ENCODE measurements at places on chromosomes 12 and 14. TPM values are rescaled to one million over a fixed set of nuclear protein-coding genes. Genes with fewer than 3 reads are reported as not detected.

KCNK13 gene
- polyA plus RNA-seq, result 0.07 TPM

DBX2 gene
- 0.01 TPM for polyA plus RNA-seq

TPPP2 gene
- polyA plus RNA-seq, result 0.14 TPM

PRKAG1 gene
- polyA plus RNA-seq, result 52.5 TPM

FGF23 gene
- polyA plus RNA-seq, result not detected

WNT5B gene
- polyA plus RNA-seq, result 13.9 TPM

VIPAS39 gene
- polyA plus RNA-seq, result 10.0 TPM

PLEKHG7 gene
- polyA plus RNA-seq, result 0.01 TPM

ADAMTS20 gene
- polyA plus RNA-seq, result not detected

GALNT16 gene
- polyA plus RNA-seq, result 0.36 TPM

KRT2 gene
- polyA plus RNA-seq, result 0.09 TPM

GALNT6 gene
- 1.1 TPM for polyA plus RNA-seq

TDRD9 gene
- 0.39 TPM for polyA plus RNA-seq

CHGA gene
- polyA plus RNA-seq, result 0.75 TPM

OR10G3 gene
- polyA plus RNA-seq, result not detected

LTBP2 gene
- 4.7 TPM for polyA plus RNA-seq

Data from esophagus (tissue), 2 donors.